ENCODE measurements at places on chromosomes 4 and X.

GRCh38 chrX:41734530-41734929 is 10.5 kb downstream of the GPR82 start:
- DNase-seq: no peak

GRCh38 chr4:157889788-157890187 is 283.0 kb downstream of the GASK1B start:
- no peak for DNase-seq

GRCh38 chrX:154540897-154541535 is 5.6 kb downstream of the G6PD start:
- DNase-seq: no peak

DNA sequence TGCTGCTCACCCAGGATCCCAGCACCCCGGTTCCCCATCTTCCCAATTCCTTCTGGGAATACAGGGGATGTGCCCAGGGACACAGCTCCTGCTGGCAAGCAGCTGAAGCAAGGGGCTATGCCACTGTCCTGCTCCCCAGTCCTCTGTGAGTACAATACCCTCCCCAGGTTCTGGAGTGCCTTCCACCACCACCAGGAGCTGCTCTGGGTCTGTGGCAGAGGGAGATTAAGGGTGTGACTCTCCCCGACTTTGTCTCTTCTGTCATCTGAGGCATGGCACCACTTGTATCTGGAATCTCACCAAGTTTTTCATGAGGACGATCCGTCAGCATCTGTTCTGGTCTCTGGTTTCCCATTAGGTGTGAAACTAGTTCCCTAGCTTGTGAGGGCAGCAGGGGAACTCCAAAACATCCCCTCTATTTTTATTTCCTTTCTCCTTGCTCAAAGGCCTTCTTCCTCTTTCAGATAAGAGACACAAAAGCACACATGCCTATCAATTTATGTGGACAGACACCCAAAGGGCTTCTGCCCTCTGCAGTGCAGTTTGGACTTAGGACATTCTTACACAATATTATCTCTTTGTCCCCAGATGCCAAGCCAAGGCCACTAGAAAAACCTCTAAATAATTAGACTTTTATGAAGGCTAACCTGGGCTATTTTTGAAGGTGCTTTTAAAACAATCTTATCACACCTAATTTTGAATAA is 26.8 kb downstream of the MGST2 start:
- no peak for DNase-seq

DNA sequence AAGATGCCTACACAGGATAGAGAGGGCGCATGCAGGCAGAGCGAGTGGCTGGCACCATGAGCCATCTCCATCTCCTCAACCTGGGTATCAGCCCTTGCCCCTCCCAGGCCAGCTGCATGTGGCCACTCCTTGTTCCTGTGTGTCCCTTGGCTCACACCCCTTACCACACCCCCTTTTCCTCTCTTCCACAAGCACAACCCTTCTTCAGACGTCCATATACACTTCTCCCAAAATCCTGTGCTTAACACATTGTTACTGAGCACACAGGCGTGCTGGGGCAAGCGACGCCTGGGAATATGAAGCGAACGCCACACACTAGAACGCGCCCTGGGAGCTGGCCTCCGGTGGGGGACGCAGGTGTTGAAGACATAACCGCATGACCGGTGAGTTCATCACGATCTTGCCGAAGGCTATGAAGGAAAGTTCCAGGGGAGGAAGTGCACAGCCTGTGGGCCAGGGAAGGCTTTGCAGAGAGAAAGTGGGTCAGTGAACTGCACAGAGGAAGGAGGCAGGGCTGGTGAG is 19.1 kb upstream of the KIAA0232 start:
- DNase-seq: no peak

DNA sequence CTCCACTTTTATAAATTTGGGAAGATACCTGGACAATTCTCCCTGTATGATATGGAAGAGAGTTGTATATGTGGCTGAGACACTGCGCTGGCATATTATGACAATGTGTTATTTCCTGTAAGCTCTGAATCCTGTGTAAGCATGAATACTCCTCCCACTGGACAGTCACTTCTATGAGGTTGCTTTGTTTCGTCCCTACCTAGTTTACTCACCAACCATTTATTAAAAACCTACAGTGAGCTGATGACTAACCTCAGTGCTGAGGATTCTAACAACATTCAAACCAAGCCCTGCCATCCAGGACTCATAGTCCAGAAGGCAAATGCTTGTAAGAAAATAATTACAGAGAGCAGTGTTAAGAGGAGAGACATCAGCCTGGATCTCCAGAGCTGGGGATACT is 1632.9 kb upstream of the TENM3 start:
- DNase-seq: no peak

- no peak for DNase-seq
Measured at GRCh38 chr4:3730422-3731190, 35.6 kb upstream of the ADRA2C start.

DNA sequence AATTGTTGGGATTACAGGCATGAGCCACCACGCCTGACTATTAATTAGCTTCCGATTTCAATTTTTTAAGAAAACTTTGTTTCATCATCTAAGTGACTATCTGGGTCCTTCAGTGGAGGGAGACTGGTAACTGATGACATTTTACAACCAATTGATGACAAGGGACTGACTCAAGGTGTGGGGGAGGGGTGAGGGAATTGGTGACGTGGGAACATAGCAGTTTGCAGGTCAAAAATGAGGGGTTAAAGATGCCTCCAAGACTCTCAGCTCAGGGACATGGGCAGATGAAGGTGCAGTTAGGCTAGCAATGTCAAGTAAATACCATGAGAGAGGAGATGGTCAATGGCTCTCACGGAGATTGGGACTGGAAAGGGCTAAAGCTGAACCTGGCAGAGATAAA is 5.7 kb upstream of the FAM9C start:
- DNase-seq: no peak

DNA sequence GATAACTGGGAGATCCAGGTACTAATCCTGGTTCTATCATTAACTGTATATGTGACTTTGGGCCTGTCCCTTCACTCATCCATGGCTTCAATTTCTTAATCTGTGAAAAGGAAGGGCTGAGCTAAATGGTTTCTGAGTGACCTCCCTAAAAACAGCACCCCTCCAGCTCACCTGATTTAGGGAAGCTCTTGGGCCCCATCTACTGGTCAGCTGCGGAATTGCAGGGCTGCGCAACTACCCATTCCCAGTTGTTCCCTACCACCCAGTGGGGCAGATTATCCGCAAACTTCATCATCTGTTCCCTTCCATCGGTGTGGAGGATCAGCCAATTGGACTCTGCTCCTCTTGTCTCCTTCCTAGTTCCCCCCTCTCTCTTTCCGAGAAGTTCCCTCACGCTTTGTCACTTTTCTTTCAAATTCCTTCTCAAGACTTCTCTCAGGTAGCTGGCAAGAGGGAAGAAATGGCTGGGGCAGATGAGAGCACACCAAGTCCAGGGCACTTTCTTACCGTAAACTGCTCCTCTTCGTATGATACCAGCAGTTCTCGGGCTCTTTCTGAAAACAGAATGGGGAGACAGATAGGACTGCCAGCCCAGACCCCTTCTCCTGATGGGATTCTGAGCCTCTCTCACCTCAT is 5.8 kb downstream of the LAS1L start:
- no peak for DNase-seq

DNA sequence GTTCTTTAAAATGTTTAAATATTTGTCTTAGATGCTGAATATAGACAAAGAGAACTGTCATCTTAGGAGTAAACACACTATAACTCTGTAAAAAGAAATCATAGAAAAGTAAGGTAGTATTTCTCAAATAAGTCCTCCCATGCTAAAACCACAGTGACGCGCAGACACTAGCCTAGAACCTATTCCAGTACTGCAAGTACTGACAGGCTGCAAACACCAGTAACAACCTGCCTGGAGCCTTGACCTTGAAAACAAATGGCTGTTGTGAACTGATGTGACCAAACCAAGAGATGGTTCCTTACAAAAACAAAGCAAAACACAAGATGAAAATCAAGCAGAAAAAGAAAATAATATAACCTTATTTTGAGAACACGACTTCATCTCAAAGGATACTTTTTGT is 8.5 kb downstream of the TIFA start:
- no peak for DNase-seq

DNA sequence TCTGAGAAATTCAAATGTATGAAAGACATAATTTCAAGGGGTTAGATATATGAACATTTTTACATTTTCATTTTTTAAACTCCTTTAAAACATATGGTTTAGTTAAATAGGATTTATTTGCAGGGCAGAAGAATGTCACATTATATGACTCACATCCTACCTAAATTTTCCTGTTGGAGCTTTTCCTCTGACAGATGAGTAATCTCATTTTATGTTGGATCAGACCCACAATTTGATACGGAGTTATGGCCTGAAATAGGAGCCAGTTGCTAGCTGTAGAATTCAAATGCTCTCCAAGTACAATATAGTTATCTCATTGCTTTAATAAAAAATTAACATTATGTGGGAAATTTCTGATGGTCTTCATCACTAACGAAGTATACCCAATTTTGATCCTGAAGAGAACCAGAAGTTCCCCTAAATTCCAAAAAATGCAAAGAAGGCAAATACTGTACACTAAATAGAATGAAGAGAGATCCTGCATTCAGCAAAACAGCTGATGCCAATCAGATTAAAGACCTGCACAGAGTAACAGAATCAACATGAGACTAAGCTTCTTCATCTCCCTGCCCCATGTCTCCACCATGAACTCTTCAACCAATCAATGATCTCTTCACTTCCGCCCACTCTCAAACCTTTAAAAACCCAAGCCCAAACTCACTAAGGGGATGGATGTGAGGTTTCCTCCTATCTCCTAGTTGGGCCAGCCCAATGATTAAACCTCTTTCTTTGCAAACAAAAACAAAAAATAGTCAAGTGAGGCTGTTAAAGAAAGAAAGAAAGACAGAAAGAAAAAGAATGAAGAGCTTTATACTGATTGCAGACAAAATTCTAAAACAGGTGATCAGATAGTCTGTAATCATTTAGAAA is 10.9 kb upstream of the EXOSC9 start:
- DNase-seq: no peak

DNA sequence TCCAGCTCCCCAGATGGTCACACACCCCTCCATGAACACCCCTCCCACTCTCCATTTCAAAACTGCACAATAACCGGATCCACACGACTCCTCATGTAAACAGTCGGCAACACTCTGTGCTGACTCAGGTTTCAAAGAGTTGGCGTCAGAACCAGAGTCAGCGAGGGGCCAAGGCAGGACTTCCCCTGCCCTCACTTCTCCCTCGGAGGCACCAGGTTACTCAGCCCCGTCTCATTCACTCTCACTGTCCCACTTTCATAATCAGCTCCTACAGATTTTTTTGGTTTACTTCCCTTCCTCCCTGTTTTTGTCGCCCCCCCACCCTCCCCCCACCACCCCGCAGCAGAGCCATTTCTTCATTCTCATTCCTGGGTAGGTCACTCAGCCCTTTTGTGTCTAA is 2.7 kb upstream of the TIMP1 start:
- no peak for DNase-seq

DNA sequence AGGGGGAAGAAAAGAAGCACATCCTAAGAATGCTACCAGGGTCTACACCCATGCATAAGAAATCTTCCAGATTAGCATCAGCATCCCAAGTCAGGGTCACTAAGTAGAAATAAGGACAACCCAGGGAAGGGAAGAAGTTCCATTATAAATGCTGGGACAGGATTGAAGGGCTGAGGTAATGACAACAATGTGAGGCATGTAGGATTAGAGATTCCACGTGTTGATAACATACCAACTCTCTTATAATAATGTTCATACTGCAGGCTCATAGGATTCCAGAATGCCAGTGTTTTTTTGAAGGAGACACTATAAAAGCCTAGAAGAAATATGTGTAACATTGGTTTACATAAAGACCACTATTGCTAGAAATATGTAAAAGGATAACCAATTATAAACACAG is 201.2 kb downstream of the MID1IP1 start:
- DNase-seq: no peak

DNA sequence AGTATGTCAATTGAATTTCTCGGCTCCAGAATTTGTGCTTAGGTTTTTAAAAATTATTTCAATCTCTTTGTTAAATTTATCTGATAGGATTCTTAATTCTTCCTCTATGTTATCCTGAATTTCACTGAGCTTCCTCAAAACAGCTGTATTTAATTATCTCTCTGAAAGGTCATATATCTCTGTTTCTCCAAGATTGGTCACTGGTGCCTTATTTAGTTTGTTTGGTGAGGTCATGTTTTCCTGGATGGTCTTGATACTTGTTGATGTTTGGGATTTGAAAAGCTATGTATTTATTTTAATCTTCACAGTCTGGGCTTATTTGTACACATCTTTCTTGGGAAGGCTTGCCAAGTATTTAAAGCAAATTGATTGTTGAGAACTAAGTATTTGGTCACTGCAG is 24.7 kb upstream of the HERC3 start:
- no peak for DNase-seq

DNA sequence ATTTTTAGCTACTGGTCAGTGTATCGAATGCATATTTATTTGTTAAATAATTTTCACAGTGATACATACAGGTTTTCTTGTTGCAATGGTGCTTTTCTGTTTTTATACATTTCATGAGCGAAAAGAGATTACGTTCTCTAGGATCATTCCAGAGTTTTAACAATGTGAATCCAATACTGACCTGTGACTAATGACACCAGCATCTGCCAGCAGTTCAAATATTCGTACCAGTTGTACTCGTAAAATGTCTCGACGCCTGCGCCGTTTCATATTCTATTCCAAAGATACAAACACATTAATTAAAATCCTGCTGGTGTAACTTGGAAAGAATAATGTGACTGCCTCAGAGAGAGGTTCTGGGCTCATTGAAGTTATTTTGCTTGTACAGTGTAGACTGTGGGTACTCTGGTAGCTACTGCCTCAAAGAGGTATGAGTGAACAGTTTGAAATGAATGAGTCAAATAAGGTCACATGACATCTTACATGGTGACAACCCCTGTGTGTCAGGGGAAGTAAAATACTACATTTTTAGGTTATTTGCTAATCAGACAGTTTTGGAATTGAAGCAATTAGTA is 80.7 kb downstream of the ZAR1 start:
- DNase-seq: no peak

DNA sequence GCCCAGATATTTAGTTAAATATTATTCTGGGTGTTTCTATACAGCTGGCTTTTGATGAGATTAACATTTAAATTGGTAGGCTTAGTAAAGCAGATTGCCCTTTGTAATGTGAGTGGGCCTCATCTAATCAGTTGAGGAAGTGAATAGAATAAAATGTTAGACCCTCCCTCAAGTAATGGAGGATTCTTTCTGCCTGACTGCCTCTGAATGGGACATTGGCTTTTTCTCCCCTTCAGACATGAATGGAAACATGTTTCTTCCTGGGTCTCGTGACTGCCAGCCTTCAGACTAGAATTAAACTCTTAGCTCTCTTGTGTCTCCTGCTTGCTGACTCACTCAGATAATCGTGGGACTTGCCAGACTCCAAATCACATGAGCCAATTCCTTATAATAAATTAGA is 266.7 kb downstream of the INPP4B start:
- DNase-seq: no peak

DNA sequence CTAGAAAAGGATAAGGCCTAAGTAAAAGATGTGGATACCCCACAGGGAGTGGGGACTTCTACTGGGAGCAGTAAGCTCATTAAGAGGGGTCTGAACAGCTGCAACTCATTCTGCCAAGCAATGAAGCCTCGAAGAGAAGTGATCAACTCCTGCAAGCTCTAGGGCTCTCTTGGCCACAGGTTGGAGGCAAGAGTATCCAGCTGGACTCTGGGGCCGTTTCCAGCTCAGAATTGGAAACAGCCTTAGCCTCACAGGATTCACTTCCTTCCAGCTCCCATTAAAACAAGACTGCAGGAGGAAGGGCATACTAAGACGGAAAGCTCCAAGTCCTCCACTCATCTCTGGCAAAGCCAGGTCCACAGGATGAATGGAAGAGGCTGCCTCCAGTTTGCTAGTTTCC is 126.3 kb downstream of the ATG4A start:
- DNase-seq: no peak

GRCh38 chr4:112767386-112767785 is 130.4 kb downstream of the LARP7 start:
- DNase-seq: no peak
